Lower leg skin (tissue), 4 donors: ENCODE measurements at places on chromosomes 4 and X. TPM values are rescaled to one million over a fixed set of nuclear protein-coding genes. Genes with fewer than 3 reads are reported as not detected.

GRCh38 chr4:3406021-3406420 lies 35.7 kb upstream of the HGFAC start:
- peak; percentile 70 for DNase-seq

GRCh38 chrX:1751781-1752180 lies 136.9 kb downstream of the ASMT start:
- no peak for DNase-seq

DNA sequence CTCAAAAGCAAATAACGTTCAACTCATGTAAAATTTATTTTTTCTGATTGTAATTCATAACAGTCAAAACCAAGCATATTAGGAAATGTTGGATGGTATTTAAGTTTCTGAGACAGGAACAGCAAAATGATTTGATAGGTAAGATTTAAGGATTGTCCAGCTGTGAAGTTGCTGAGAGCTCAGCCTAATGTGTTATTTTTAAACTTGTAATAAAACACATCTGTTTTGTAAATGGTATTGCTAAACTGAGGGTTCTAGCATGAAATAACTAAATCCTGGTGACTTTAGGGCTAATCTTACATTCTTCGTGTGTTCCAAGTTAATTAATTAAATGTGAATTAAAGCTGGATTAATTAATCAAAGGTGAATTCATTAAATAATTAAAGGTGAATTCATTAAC lies 13.3 kb downstream of the TLR10 start:
- DNase-seq, result no peak

- DNase-seq, result no peak
Measured at GRCh38 chr4:108982402-108983185, 219.7 kb upstream of the ETNPPL start.

GRCh38 chrX:70032792-70033191 lies 16.9 kb downstream of the AWAT2 start:
- no peak for DNase-seq

- DNase-seq, result no peak
Measured at GRCh38 chr4:54607067-54607466, 50.7 kb upstream of the KIT start.

GRCh38 chr4:12178614-12179610 lies 750.2 kb upstream of the HS3ST1 start:
- no peak for DNase-seq

DNA sequence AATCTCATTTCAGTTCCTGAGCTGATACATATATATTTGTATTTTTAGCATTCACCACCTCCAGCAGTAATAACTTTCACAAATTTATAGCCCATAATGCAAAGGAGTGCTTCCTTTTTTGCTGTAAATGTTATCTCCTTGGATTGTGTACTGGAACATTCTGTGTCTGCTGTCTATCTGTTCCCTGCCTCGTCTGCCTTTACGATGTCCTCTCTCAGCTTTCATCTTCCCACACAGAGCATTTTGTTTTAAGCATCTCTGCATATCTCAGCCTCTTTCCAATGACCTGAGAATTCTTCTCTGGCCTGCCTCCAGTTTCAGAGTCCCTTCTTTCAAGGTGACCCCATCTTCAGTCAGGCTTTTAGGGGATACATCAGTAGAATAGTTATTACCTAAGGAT lies 43.1 kb downstream of the GYG2 start:
- DNase-seq, result no peak

DNA sequence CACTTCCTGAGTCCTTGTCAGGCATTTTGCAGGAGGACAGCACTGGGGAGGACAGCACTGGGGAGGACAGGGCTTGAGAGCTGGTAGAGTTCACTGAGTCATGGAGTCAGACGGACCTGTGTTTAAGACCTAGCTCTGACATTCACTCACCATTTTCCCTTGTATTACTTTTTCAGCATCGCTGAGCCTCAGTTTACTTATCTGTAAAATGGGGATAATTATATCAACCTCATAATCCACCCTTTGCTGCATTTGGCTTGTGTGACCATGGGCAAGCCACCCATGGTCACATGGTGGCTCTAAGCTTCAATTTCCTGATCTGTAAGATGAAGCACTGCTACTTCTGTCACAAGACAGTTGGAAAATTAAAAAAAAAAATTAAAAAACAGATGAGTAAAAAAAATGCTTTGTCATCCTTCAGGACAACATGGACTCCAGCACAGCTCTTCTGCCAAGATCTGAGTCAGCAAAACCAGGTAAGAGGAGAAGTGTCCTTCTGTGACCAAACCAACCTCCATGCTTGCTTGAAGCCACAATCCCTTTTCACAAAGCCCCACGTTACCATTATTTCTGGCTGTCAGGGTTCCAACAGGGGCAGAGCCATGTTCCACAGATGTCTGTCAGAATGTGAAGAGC lies 275.5 kb downstream of the RAB28 start:
- DNase-seq, result no peak

DNA sequence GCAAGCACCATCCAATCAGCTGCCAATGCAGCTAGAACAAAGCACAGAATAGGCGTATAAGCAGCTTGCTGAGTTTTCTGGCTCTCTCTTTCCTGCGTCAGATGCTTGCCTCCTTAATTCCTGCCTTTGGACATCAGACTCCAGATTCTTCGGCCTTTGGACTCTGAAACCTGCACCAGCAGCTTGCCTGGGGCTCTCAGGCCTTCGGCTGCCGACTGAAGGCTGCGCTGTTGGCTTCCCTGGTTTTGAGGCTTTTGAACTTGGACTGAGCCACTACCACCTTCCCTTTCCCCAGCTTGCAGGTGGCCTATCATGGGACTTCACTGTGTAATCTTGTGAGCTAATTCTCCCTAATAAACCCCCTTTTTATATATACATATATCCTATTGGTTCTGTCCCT lies 6.1 kb downstream of the TMEM192 start:
- no peak for DNase-seq

DNA sequence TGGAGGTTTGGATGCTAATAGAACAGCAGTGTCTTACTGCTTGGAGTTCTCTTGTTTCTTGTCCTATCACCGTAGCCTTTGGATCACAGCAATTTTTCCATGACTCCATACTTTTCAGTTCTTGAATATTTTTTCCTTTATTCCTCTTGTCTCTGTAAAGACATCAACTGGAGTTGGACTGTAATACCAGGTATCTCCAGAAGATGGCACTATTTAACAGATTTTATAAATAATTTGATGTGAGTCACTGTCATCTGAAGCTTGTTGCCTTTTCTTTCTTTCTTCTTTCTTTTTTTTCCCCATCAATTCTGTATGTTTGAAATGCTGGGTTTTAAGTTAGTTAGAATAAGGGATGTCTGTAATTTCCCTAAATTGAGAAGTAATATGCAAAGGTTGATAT lies 24.1 kb downstream of the HPRT1 start:
- DNase-seq, result no peak

DNA sequence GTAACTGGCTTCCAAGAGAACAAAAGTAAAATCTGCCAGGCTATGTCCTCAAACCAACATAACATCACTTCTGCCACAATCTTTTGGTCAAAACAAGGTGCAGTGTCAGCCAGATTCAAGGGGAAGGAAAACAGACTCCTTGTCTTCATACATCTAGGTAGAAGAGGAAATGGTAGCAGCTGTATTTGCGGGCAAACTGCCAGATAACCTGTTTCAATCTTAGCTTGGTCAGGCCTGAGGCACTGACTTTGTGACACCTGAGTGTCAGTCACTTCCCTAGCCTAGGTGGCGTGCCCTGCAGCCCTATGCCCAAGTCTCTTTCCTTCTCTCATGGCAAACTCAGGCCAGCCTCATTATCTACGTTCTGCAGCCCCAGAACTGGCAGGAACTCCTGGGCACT lies 146.2 kb upstream of the JADE1 start:
- DNase-seq, result no peak

- DNase-seq, result no peak
Measured at GRCh38 chr4:57070461-57070860, 39.7 kb downstream of the IGFBP7 start.

GRCh38 chrX:24607616-24608015 lies 39.5 kb downstream of the PCYT1B start:
- DNase-seq, result no peak

DNA sequence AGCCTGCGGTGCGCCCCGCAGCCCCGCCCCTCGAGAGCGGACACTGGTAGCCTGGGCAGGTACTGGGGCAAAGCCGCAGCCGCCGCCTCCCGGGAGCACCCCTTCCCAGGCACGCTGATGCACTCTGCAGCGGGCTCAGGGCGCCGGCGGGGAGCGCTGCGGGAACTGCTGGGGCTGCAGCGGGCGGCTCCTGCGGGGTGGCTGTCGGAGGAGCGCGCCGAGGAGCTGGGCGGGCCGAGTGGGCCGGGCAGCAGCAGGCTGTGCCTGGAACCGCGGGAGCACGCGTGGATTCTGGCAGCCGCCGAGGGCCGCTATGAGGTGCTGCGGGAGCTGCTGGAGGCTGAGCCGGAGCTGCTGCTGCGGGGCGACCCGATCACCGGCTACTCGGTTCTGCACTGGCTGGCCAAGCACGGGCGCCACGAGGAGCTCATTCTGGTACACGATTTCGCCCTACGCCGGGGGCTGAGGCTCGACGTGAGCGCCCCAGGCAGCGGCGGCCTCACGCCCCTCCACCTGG lies 401 bp downstream of the SOWAHD start:
- DNase-seq, result no peak

RHOXF2B gene
- not detected for total RNA-seq

PDGFC gene
- 20.5 TPM for total RNA-seq

IQCM gene
- not detected for total RNA-seq

PRPS1 gene
- total RNA-seq, result 8.1 TPM

PRKG2 gene
- 1.7 TPM for total RNA-seq

EDNRA gene
- total RNA-seq, result 2.1 TPM

ATP1B4 gene
- total RNA-seq, result not detected
